ENCODE measurements at places on chromosomes 7 and 10.

DNA sequence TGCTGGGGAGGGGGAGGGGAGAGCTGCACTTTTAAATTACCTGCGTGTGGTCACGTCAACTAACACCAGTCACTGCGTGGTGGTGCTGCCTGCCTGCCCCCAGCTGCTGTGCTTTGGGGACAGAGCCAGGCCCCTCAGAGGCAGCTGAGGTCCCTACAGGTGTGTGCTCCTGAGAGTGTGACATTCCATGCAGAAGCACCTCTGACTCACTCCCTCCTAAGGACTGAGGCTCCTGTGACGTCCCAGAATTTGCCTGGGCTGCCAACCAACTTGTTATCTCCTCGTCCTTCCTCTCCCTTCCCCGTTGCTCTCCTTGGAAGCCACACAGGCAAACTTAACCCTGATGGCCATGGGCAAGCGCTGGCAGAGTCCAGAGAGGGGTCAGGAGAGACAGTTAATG lies 563.0 kb downstream of the PARD3 start:
- DNase-seq: no peak

DNA sequence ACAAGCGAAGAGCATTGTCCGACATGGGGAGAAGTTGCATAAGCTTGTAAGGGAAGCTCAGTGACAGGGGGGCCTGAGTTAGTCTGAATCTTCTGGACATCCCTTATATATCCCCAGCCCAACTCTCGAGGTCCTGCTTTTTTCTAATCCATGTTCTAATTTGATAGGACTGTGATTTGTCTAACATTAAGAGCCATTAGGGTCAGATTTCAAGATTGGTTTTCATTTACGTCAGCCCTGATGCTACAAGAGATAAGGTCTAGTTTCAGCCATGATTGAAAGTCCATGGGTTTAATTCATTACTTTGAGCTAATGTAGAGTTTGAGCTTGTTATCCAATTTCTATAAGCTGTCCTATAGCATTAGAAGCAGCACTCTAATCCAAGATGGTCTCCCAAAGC lies 20.3 kb downstream of the TLX1 start:
- DNase-seq: no peak

DNA sequence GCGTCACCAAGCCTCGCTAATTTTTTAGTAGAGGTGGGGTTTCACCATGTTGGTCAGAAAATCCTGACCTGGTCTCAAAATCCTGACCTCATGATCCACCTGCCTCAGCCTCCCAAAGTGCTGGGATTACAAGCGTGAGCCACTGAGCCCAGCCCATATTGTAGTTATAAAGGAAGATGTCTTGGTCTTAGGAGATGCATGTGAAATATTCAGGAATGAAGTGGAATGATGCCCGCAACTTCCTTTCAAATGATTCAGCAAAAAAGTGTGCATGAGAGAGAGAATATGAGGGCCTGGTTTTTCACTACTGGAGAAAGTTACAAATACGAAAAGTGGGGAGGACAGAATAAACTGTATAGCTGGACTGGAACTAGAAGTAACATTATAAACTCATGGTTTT lies 15.9 kb downstream of the TMEM209 start:
- DNase-seq: no peak

- peak; percentile 83 for DNase-seq
Measured at GRCh38 chr10:124153023-124153826, 59.8 kb upstream of the CHST15 start.

- no peak for DNase-seq
Measured at GRCh38 chr7:145645135-145645515, 471.5 kb upstream of the CNTNAP2 start.

DNA sequence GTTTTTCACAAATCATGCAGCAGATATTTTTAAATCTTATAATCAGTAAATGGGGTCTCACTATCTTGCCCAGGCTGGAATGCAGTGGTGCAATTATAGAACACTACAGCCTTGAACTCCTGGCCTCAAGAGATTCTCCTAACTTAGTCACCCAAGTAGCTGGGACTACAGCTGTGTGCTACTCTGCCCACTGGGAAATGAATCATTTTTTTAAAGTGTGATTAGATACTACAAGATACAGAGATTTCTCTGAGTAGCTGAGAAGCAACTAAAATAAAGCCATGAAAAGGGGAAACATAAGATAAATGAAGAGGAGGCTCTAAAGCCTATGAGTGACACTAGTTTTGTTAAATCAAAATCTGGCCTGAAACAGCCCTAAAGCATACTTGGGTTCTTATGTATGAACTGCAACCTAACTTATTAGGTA lies 119.7 kb downstream of the JMJD1C start:
- DNase-seq: no peak

DNA sequence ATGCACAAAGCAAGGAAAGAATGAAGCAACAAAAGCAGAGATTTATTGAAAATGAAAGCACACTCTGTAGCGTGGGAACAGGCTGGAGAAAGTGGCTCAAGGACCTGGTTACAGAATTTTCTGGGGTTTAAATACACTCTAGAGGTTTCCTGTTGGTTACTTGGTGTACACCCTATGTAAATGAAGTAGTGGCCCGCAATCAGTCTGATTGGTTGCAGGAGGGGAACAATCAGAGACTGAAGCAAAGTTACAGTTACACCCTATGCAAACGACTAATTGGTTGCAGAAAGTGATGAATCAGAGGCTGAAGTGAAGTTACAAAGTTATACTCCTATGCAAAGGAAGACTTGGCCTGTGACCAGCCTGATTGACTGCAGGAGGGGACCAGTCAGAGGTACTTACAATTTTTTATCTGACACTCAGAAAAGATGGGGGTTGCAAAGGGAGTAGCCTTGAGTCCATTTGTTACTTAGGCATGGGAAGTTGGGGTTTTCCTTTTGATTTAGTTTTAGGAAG lies 3.6 kb upstream of the MTPN start:
- peak; percentile 66 for DNase-seq

DNA sequence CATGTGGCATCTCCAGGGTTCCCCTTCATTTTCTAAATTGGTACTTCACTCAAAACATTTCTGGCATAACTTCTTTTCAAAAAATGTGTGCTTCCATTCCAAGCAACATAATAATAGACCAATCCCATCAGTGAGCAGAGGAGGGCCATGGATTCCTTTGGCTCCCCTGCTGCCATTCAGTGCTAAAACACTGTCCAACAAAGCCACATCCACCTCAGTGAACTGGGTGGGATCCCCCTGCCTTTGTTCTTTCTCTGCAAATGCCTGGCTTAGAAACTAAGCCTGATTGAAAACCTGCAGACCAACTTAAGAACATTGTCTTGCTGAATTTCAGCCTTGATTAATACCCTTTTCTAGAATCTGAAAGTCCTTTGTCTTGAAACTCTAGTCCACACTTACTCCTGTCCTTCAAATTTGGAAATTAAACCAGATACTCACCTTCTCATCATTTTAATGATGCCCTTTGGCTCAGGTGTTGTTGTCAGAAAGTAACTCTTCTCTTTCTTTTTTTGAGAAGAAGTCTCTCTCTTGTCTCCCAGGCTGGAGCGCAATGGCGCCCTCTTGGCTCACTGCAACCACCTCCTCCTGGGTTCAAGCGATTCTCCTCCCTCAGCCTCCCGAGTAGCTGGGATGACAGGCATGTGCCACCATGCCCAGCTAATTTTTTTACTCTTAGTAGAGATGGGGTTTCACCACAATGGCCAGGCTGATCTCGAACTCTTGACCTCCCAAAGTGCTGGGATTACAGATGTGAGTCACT lies 132.3 kb downstream of the PLXNA4 start:
- no peak for DNase-seq

- no peak for DNase-seq
Measured at GRCh38 chr7:44518761-44519160, 22.4 kb downstream of the NPC1L1 start.

DNA sequence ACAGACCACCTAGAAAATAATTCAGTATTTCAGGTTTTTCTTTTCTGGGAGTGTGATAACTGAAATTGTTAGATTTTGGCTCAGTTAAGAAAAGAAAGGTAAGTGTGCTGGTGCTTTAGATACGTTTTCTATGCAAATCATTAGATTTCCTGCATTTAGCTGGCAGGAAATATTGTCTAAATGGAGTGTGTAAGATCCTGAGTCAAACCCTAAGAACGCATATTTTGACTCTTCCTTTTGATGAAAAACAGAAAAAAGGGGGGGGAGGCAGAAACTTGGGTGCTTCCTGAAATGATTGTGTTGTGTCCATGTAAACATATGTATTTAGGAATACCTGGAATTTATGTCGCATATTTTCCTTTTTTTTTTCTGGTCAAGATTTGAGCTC lies 1.2 kb downstream of the GRK5 start:
- no peak for DNase-seq

DNA sequence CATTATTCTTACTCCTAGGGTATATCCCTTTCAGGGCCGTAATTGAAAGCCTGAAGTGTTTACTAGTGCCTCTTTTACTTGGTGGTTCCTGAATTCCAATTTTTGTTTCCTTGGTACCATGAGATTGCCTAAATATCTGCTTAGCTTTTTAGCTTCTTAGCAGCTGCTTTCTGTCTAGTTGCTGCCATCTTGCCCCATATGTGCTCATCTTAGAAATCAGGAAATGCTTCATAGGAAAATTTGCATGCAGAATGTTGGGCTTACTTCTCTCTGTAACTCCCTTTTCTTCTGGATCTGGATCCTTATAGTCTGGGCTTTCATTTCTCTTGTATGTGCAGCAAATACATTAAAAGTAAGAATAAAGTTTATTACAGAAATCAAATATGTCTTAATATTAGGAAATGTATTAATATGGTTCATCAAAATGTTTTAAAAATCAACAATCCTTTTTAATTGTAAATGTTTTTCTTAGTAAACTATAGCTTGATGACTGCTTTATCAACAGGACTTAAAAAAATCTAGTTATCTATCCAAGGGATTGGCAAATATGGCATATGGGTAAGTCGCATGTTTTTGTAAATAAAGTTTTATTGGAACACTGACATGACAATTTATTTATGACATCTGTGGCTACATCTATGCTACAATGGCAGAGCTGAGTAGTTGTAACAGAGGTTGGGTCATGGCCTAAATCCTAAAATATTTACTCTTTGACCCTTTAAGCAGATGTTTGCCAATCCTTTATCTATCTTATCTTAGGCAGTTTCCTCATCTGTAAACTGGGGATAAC lies 73.5 kb upstream of the CDK6 start:
- DNase-seq: no peak

GRCh38 chr10:3757638-3758490 lies 27.1 kb downstream of the KLF6 start:
- DNase-seq: no peak
